ENCODE measurements at places on chromosomes 12 and 14.

DNA sequence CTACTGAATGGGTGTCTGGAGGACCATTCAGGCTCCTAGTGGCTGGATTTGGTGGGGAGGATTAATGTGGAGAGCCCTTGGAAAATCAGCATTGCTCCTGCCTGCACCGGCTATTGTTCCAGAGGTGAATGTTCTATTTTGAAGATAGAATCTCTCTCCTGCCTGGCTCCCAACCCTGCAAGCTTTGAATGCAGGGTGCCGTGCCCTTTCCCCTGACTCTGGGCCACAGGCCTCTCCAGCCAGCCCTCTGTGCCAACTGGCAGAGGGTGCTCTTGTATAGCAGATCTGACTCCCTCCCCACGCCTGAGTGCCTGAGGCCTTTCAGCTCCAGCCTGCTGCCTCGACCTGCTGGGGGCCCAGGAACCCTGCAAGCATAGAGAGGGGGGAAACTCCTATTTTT lies 106.8 kb downstream of the TMEM260 start:
- no peaks in the 10 kb centered on the region for H3K27me3 ChIP-seq
- no peak overlapping the region for H3K4me3 ChIP-seq
- no peaks in the 10 kb centered on the region for H3K36me3 ChIP-seq
- H3K4me1 ChIP-seq = no peaks in the 10 kb centered on the region

DNA sequence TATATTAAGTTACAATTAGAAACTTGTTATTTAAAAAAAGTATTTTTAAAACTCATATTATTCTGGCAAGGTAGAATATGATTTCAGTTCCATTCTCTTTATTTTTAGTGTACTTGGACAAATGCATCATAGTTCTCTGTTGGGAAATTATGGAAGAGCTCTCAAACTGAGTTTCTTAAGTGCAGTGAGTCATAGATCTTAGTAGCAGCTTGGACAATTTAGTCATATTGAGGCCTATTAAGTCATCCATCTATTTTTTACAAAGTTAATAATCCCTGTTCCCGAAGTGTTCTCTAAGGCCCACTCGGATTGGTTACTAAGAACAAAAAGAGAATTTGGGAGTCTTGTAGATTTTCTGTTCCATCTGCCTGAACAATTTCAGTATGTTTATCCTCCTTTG lies 113.9 kb downstream of the ANO4 start:
- H3K27ac ChIP-seq = no peak overlapping the region
- H3K36me3 ChIP-seq = no peaks in the 10 kb centered on the region
- H3K27me3 ChIP-seq = no peaks in the 10 kb centered on the region

DNA sequence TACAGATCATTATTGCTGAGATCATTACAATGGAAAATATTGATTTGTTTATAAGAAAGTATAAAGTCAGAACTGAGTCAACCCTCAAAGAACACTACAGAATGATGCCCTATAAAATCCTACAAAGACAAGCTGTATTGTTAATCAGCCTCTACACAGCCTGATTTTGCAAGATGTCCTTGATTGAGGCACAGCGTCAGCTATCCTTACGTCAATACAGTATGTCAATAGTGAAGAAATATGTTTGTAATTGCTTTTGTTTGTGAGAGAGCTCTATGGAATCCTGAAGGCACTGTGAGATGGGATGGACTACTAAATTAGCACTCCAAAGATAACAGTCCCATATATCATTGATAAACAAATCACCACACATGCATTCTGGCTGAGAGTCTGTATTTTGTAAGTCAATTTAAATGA lies 70.7 kb downstream of the RASSF9 start:
- DNase-seq = no peak
- no peaks in the 10 kb centered on the region for H3K36me3 ChIP-seq
- no peak overlapping the region for H3K27ac ChIP-seq
- no peaks in the 10 kb centered on the region for H3K4me1 ChIP-seq
- H3K4me3 ChIP-seq = no peak overlapping the region
- H3K27me3 ChIP-seq = no peaks in the 10 kb centered on the region

DNA sequence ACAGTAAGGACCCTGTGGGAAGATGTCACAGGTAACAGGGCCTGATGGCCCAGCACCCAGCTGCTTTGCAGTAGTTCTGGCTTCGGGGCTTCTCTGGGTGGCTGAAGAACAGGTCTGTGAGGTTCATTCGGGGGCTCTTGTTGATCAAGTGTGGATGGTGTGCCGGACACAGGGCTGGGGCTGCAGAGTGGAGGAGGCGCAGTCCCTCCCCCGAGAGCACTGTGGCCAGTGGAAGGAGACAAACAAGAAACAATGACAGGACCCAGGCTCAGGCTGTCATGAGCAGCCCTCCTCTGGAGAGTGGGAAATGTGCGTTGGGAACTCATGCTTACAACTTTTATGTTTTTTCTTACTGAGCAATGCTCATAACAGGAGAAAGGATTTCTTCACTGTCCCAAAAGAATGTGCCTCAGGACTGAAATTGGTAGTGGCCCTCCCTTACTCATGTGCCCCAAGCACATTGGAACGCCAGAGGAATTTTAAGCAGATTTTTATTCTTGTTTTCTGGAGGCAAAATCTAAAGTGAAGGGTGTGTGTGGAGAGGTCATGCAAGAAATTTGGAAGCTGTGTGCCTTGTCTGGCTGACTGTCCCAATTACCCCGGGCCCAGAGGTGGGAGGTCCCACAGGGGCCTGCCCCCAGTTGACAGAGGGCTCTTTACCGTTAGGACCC lies 233.8 kb downstream of the CACNA1C start:
- DNase-seq = no peak
- H3K36me3 ChIP-seq = no peaks in the 10 kb centered on the region
- H3K27ac ChIP-seq = peak overlapping the region; percentile 10
- H3K27me3 ChIP-seq = no peaks in the 10 kb centered on the region
- H3K4me1 ChIP-seq = peaks cover 10% of the 10 kb centered on the region
- H3K4me3 ChIP-seq = no peak overlapping the region

- no peaks in the 10 kb centered on the region for H3K4me1 ChIP-seq
- H3K27ac ChIP-seq = no peak overlapping the region
- no peak for DNase-seq
- H3K36me3 ChIP-seq = no peaks in the 10 kb centered on the region
- H3K4me3 ChIP-seq = no peak overlapping the region
These were observed 12.6 kb upstream of the TRPV4 start for GRCh38 chr12:109845824-109846205.

GRCh38 chr14:75277008-75277814 lies 1.4 kb upstream of the FOS start:
- H3K36me3 ChIP-seq = no peaks in the 10 kb centered on the region
- H3K27me3 ChIP-seq = no peaks in the 10 kb centered on the region
- peak; percentile 90 for DNase-seq
- peak overlapping the region; percentile 98 for H3K27ac ChIP-seq

DNA sequence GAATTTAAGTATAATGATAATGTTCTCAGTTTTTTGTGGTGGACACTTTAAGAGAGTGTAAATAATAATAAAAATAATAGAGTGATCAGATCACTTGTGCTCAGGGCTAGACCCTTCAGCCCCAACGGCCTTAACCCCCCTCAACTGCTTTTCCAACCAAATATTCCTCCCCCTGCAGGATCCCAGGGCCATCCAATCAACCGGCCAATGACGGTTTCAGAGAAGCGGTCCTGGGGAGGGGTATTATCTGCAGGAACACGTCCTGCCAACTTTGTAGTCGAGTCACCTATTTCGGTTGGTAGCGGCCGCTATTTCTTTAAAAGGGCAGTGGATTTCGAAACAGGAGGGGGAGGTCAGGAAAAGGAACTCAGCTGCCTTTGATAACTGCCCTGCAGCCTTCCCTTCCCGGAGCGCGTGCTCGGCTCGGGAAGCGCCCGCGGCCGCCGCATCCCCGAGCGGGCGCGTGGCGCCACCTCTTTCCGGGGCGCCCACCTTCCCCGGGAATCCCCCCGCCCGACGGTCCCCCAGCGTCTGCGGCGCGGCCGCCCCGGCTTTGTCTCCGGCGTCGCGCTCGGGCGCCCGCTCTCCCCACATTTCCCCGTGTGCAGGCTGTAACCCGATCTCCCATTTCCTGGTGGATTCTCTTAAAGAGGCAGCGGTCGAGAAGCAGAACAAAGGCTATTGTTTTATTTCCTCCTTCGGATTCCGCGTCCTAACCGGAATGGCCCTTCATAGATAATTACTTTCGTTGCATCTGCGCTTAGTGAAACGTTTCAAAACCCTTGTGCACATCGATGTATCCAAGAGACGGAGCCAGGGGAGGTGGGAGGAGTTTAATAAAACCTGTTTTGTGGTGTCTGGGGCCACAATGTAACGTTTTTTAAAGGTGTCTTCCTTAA lies 711 bp upstream of the ETV6 start:
- DNase-seq = peak; percentile 61
- H3K27ac ChIP-seq = peak overlapping the region; percentile 93
- peaks cover 2% of the 10 kb centered on the region for H3K4me1 ChIP-seq

- no peak overlapping the region for H3K4me3 ChIP-seq
- H3K27me3 ChIP-seq = no peaks in the 10 kb centered on the region
- DNase-seq = no peak
- no peaks in the 10 kb centered on the region for H3K36me3 ChIP-seq
- peak overlapping the region; percentile 68 for H3K27ac ChIP-seq
These were observed 54.6 kb downstream of the ACTN1 start for GRCh38 chr14:68924186-68925158.

DNA sequence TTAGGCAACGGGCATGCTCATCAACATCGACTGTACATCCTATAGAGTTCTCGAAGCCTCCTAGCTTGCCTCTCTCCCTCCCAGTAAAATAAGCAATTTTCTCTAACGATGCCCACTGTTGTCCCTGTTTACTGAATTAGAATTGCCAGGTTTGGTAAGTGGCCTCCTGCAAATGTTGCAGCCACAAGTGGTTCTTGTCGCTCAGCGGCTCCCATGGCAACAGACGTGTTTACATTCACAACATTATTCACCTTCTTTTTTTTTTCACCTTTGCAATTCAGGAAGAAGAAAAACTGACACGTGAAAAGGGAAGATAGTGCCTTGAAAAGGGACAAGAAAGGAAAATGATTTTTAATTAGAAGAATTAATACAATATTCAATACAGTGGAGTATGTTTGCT lies 100.9 kb upstream of the PKP2 start:
- H3K4me3 ChIP-seq = no peak overlapping the region
- no peaks in the 10 kb centered on the region for H3K36me3 ChIP-seq
- H3K27ac ChIP-seq = no peak overlapping the region
- H3K27me3 ChIP-seq = no peaks in the 10 kb centered on the region

DNA sequence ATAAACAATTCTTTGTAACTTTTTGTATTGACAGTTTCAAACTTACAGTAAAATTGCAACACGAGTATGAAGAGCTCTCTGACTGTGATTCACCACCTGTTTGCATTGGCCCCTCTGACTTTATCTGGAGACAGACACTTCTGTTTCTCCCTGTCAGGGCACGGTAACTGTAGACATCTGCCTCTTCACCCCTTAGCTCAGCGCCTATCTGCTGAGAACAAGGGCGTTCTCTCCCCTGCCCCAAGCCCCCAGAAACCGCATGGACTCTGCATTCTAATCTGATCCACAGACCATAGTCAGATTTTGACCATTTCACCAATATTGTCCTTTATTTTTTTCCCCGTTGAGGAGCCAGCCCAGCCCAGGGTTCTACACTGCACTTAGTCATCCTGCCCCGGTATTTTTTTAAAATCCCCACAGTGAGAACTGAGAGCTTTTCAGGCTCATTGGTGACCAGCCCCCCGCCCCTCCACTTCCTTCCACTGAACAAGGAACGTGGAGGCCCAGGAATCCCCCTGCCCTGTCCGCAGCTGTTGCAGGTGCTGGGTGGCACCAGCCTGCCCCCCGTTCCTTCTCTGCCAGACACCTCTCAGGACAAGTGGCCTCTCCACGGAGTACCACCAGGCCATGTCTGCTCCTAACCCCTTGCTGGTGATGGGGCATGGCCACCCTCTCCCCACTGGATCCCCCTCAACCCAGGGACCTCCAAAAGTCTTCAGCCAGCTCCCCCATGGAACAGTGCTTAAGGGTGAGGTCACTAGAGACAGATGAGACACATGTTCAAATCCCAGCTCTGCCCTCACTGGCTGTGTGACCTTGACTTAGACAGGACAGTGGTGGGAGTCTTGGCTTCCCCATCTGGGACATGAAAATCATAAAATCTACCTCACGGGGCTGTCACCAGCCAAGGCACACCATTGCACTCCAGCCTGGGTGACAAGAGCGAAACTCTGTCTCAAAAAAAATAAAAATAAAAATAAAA lies 11.2 kb downstream of the RHOF start:
- no peaks in the 10 kb centered on the region for H3K36me3 ChIP-seq
- H3K27ac ChIP-seq = peak overlapping the region; percentile 37
- peaks cover 5% of the 10 kb centered on the region for H3K4me1 ChIP-seq
- no peak for DNase-seq

- no peak overlapping the region for H3K27ac ChIP-seq
- H3K4me1 ChIP-seq = no peaks in the 10 kb centered on the region
- H3K36me3 ChIP-seq = no peaks in the 10 kb centered on the region
- peaks cover 2% of the 10 kb centered on the region for H3K27me3 ChIP-seq
These were observed 101.9 kb downstream of the SLC8A3 start for GRCh38 chr14:70086685-70087379.

GRCh38 chr14:79325071-79325470 lies 886.2 kb downstream of the DIO2 start:
- no peaks in the 10 kb centered on the region for H3K36me3 ChIP-seq
- no peaks in the 10 kb centered on the region for H3K4me1 ChIP-seq
- no peak for DNase-seq
- no peaks in the 10 kb centered on the region for H3K27me3 ChIP-seq

- no peak for DNase-seq
- no peaks in the 10 kb centered on the region for H3K27me3 ChIP-seq
- no peak overlapping the region for H3K4me3 ChIP-seq
- peaks cover 6% of the 10 kb centered on the region for H3K4me1 ChIP-seq
- H3K27ac ChIP-seq = no peak overlapping the region
These were observed 22.9 kb downstream of the SYNE3 start for GRCh38 chr14:95493503-95493902.

GRCh38 chr14:55449116-55449515 lies 8.7 kb upstream of the TBPL2 start:
- no peaks in the 10 kb centered on the region for H3K4me1 ChIP-seq
- H3K27me3 ChIP-seq = no peaks in the 10 kb centered on the region
- DNase-seq = no peak

DNA sequence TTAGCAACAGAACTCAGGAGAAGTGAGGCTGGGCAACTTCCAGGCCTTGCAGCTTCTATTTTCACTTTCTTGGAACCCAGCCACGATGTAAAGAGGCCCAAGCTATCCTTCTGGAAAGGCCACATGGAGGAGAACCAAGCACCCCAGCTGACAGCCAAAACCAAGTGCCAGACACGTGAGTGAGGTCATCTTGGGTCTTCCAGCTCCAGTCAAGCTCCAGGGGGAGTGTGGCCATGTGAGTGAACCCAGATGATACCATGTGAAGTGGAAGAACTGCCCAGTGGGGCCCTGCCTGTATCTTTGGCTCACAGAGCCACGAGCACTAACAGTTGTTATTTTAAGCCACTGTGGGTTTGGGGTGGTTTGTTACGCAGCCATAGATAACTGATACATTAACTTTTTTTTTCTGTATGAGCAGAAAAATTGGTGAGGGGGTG lies 126.8 kb upstream of the MAP1LC3B2 start:
- no peak for DNase-seq
- no peaks in the 10 kb centered on the region for H3K36me3 ChIP-seq
- H3K4me3 ChIP-seq = no peak overlapping the region
- no peak overlapping the region for H3K27ac ChIP-seq
- H3K27me3 ChIP-seq = no peaks in the 10 kb centered on the region
- H3K4me1 ChIP-seq = no peaks in the 10 kb centered on the region

- no peaks in the 10 kb centered on the region for H3K4me1 ChIP-seq
- H3K36me3 ChIP-seq = no peaks in the 10 kb centered on the region
- peak; percentile 69 for DNase-seq
- H3K4me3 ChIP-seq = no peak overlapping the region
These were observed 29.0 kb downstream of the SERPINA11 start for GRCh38 chr14:94423453-94424056.

GRCh38 chr14:81153187-81153586 lies 67.6 kb downstream of the GTF2A1 start:
- no peaks in the 10 kb centered on the region for H3K36me3 ChIP-seq
- H3K27ac ChIP-seq = no peak overlapping the region
- no peak for DNase-seq
- no peaks in the 10 kb centered on the region for H3K27me3 ChIP-seq
- H3K4me3 ChIP-seq = no peak overlapping the region

Measured in prostate gland (tissue), 2 donors.